ENCODE measurements at places on chromosomes 5 and 9.

DNA sequence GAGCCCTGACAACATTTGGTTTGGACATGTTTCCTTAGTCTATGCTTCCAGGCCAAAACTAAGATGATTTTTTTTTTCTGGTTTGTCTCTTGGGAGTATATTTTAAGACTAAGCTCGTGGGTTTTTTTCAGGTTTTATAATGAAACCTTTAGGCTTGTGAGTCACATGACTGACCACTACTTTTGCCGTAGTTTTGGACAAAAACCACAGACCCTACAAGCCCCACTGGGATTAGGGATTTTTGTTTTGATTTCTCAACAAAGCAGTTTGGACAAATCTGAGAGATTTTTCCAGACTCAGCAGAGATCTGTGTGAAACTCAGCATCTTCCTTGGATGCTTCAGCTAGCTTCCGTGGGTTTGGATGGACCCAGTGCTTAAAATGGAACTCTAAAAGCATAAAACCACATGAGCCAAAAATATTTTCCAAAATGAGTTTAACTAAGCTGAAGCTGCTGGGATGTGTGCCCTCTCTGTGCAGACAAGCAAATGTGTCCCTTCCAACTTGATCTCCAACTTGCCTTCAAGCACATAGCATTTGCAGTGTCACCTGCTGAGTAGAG is 70.3 kb upstream of the SMIM15 start:
- DNase-seq: no peak

- DNase-seq: no peak
Measured at GRCh38 chr5:24110004-24110615, 534.7 kb downstream of the CDH10 start.

DNA sequence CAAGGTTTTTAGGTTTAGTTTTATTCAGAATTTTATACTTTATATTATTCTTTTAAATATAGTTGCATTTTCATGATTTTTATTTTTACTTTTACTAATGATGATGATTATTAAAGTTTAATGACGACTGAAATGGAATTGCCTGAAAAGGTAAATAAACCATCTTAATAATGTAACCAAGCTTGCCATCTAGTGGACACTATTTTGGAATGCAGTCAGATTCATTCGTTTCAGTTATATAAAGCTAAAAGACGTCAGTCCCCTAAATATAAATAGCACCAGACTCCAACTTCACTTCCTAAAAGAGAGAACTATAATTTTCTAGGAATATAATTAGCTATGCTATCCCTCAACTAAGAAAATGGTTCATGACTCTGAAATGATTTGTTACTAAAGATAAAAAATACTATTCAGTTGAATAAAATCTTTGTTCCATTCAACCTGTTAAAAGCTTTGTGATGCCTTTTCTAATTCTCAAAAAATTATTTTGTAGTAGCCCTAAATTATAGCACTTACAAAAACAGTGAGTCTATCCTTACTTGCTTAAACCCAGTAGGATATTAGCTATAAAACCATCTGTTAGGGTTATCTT is 19.9 kb downstream of the ABITRAM start:
- DNase-seq: no peak

GRCh38 chr9:92094655-92095054 is 20.6 kb downstream of the SPTLC1 start:
- no peak for DNase-seq

DNA sequence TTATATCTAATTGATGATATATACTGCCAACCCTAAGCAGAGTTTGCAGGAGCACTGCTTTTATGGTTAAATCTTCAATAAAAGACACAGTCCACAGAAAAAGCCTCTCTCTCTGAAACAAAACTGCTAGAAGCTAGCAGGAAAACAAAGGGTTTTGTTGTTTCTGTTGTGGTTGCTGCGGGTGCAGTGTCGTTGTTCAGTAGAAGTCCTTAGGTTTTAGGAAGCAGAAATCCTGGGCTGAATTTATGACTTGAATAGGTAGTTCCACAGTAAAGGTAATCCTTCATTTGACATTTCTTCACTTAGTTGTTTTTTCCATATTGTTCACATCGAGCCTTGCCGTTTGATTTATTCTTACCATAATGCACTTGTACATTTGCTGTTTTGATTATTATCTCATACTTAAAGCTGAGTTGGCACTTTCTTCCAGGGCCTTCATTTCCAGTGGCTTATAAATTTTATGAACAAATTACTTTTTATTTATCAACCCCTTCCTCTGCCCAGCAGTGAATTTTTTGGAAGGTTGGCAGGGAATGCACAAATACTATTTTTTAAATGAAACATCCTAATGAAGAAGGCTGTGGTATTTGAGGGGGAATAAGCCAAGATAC is 209.6 kb upstream of the SLC30A5 start:
- DNase-seq: no peak

- DNase-seq: no peak
Measured at GRCh38 chr5:52743012-52743411, 44.7 kb upstream of the ITGA1 start.

- no peak for DNase-seq
Measured at GRCh38 chr5:139188558-139189270, 9.5 kb downstream of the SIL1 start.

- no peak for DNase-seq
Measured at GRCh38 chr5:124453221-124454051, 293.0 kb downstream of the ZNF608 start.

All from amygdala (tissue), 56 donors.